NCI-H1930 (cell line): ENCODE measurements at places on chromosomes 1 and 21.

DNA sequence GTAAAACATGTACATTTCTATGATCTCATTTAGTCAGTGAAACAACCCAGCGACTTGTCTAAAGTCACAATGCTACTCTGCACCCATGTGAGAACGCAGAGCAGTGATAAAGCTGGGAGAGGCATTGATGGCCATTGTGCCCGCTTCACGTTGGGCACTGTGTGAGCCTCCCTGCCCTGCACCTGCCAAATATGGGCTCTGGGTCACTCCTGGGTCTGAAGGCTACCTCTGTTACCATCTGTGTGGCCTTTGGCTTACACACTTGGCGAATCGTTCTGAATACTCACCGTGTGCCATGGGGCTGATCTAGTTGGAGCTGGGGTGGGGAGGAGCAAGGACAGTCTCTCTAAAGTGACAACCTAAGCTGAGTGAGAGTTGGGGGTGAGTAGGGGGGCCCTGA is 29.9 kb downstream of the PCSK9 start:
- DNase-seq, result no peak

- no peak for DNase-seq
Observed at GRCh38 chr21:26952374-26953066, 14.4 kb downstream of the ADAMTS5 start.

- DNase-seq, result no peak
Observed at GRCh38 chr1:230123280-230124185, 56.5 kb downstream of the GALNT2 start.

DNA sequence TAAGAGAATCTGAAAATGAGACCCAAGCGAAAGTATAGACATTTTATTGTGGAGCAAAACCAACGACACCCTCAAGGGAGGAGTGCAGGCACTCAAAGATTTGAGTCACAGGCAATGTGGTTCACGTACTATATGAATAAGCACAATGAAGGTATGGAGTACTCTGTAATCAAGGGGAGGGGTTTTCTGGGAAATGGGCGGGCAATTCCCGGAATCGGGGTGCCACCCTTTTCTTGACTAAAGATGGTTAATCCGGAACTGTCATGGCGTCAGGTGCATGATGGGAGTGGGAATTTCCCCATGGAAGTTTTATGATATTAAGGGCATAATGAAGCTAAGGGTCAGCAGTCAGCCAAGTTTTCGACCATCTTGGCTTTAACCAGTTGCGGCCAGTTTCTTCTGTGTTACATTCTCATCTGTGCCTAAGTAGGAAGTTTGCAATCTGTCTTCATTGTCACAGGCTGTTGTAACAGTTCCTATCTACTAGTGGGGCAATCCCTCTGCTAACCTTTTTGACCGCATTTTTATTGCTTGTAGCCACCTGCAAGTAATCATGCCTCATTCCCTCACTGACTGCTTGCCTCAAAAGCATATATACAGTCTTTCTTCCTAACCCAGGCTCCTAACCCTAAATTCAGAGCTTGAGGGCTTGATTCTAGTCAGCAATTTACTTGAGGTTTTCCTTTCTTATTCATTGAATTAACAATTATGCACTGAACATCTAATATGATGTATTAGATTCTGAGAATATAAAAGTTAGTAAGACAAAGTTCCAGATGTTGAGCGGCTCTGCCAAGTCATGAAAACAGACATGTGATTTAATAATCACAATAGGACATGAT is 775 bp upstream of the AIM2 start:
- DNase-seq, result no peak

- DNase-seq, result no peak
Observed at GRCh38 chr1:226207048-226207447, 16.4 kb upstream of the MIXL1 start.

- no peak for DNase-seq
Observed at GRCh38 chr1:247440001-247440620, 17.8 kb downstream of the OR2B11 start.

DNA sequence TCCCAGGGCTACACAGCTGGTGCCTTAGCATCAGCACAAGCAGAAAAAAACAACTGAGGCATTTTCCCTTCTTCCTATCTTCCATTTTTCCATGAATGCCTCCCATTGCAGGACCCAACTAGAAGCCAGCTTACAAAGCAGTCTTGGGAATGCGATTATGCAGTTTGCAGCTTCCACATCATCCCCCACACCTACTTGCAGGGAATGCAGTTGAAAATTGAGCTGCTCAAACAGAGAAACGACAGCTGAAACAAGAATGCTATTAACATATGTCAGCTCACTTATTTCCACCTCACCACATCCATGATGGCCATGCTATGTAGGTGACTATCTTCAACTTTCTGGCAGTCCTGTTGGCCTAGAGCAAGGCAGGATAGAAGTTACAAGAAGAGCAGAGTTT is 150.6 kb upstream of the KCTD3 start:
- no peak for DNase-seq
